ENCODE measurements at places on chromosomes 11 and 22.

DNA sequence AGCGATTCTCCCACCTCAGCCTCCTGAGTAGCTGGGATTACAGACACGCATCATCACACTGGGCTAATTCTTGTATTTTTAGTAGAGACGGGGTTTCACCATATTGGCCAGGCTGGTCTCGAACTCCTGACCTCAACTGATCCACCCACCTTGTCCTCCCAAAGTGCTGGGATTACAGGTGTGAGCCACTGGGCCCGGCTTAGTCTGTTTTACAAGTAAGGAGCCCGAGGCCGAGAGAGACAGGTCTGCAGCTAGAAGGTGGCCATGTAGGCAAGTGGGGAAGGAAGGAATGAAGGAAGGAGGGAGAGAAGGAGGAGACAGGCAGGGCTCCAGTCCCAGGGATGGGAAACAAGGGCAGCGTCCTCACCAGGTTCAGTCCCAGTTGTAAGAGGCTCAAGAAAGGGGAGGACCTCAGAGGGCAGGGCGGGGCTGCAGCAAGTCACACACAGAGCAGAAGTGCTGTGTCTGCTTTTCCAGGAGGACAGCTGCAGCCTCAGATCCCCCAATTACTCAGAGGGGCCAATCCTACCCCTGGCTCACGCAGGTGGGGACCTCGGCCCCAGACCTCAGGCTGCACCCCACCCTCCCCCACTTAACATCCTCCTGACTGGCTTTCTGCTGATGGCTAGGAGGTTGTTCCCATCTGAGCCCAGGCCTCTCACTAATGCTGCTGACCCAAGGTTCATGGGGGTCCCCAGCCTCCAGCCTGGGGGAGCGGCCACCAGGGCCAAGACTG lies 53.8 kb upstream of the PRR5 start:
- DNase-seq = no peak

DNA sequence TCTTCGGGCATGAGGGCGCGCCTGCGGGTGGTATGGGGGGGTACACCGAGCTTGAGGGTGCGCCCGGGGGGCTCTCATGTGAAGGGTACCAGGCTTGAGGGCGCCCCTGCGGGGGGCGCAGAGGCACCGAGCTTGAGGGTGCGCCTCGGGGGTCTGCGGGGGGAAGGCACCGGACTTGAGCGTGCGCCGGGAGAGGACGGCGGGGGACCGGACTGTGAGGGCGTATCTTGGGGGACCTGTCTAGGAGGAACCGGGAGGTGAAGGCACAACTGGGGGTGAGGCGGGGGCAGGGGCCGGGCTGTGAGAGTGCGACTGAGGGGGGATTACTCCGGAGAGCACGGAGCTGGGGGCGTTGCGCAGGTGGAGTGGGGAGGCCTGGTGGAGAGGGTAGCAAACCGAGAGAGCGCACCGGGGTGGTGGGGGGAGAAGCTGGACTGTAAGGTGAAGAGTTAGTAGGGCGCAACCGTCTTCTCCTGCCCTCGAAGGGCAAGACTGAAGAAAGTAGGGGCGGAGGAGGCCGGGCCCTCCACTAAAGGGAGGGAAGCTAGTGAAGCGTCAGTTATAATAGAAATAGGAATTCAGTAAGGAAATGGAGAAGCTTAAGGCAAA lies 1.1 kb upstream of the DDX6 start:
- peak; percentile 52 for DNase-seq

- no peak for DNase-seq
These were observed 229.2 kb downstream of the ADAMTS15 start for GRCh38 chr11:130677486-130678153.

DNA sequence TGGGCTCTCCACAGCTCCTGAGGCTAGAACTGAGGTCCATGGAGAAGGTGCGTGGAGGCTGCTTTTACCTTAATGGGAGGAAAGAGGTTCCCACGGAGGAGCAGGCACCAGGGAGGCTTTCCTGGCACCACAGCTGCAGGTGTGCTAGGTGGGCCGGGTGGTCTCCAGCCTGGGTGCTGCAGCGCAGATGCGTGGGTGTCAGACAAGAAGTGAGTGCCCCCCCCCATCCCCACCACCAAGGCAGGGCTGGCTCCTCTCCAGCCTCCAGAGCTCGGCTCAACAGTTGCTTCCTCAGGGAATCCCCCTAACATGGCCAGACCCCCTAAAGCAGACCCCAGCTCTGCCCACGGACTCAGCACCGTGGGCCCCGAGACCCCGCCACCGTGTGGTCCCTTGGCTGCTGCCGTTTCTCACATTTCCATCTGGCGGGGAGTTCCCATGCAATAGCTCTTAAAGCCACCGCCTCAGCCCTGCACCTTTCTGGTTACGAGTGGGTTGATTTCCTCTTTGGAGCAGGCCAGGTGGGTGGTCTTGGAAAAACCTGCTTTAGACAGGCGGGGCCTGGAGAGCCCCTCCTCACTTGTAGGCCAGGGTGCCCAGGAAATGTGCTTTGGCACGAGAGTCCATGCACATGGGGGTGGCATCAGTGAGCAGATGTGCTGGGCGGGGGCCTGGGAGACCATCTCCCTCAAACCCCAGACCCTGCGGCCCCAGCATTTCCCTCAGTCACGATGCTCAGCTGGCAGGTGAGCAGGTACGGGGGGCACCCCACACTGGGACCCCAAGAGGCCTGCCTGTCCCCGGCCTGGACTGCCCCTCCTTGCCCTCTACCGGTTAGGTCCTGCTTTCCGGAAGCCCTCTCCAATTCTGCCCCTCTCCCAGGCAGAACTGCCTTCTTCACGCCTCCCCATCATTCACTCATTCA lies 93.7 kb downstream of the ARHGAP8 start:
- DNase-seq = no peak

GRCh38 chr22:17106785-17107546 lies 14.2 kb downstream of the TMEM121B start:
- DNase-seq = peak; percentile 81

GRCh38 chr11:128331317-128331716 lies 256.0 kb downstream of the ETS1 start:
- peak; percentile 33 for DNase-seq

GRCh38 chr11:116842909-116843308 lies 5.5 kb upstream of the APOA1 start:
- DNase-seq = no peak

DNA sequence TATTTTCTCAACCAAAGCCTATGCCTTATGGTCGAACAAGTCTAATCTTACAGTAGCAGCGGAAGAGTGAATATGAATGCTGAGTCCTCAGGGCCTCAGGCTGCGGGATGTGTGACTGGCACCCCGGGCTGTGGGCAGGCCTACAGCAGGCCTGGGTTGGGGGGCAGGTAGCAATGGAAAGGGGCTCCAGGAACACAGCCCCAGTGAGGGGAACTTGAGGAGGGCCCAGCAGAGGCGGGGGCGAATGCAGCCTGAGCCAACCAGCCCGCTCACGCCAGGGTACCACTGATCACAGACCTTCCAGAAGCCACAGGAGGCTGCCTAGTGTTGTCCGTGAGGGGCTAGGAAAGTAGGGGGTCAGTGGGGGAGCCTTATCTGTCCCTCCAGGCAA lies 11.3 kb upstream of the CD5 start:
- DNase-seq = no peak

- peak; percentile 70 for DNase-seq
These were observed 10.5 kb downstream of the ELFN2 start for GRCh38 chr22:37416827-37417226.

All from activated naive CD4-positive, alpha-beta T cell treated with anti-CD3 and anti-CD28 coated beads, Interleukin-2, amount 10 ng/mL, durations not matched to agents 7 days and 5 days (primary cell).